Naive thymus-derived CD8-positive, alpha-beta T cell (primary cell): ENCODE measurements at places on chromosomes 3 and 15. TPM values are rescaled to one million over a fixed set of nuclear protein-coding genes. Genes with fewer than 3 reads are reported as not detected.

The HYPK gene
- 28.9 TPM for total RNA-seq

The MYZAP gene
- not detected for total RNA-seq

The SLC22A14 gene
- total RNA-seq, result not detected

The UCN2 gene
- not detected for total RNA-seq

The LRRN1 gene
- total RNA-seq, result 6.9 TPM

DNA sequence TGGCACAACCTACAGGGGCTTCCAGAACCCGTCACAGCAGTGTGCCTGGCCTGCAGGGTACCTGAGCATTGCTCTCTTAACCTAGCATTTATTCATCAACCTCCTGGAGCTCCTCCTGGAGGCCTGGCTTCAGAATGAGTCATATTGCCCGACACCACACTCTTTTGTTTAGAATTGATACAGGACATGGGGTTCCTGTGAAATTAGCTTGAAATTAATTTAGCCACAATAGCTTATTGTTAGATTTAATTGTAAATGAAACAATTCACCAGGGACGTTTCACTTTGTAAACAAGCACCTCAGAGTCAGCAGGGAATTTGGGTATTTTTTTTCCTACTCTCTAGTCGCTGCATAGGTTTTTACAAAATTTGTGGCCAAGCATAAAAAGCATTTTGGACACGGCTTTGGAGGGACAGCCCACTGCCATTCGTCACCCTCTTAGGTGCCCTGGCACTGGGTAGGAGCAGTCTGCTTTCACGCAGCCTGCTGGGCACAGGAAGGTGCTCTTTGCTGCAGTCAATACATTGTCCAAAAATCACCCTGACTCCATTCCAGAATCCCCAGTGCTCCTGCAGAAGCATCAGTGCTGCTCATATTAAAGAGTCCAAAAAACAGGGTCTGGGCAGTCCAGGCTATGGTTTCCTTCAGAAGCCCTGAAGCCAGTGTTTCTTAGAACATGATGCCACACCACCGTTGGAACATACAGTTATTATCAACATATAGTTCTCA is 60.8 kb upstream of the MEF2A start:
- DNase-seq, result no peak

DNA sequence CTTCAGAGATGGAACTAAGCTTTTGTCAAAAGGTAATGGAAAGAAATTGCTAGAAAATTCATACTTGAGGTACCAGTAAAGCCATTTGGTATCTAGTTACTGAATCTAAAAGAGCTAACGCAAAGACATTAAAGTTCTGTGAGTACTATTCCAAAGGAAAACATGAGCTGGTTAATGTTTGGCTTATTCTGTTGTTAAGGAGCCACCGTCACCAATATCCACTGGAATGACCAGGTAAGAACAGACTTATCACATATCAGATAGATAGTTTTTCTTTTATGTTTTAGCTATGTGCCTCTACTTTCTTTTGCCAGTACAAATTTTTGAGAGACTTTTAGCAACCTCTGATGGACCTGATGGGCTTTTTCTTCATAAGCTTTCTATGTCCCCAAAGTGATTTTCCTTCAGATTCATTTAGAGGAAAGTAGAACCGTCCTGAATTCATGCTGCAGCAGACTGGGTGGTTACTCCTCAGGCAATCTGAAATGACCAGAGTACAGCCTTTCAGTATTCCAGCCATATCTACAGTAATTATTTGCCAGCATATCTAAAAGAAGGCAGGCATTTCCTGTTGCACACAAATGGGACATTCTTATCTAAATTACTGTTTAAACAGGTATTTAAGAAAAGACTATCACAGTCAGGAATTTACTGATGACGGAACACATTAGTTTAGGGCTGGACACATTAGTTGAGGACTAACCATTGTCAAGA is 274.1 kb downstream of the MECOM start:
- no peak for DNase-seq

DNA sequence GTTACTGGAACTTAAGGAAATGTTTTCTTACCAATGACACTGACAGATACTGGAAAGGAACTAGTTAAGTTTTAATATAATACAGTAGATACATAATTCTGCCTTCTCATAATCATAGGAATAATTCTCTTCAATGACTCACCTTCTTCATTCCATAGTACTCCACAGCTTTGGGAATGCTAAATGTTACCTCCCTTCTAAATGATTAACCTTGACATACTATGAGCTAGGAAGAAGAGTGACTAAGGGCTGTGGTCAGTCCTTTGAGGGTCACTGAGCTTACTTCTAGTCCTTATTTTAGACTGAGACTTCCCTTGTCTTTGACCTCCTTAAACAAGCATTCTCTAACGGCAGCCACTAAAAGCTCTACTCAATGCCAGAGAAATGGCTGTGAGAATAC is 69.6 kb upstream of the PPIB start:
- no peak for DNase-seq

GRCh38 chr3:165259541-165260193 is 63.5 kb upstream of the SLITRK3 start:
- no peak for DNase-seq

DNA sequence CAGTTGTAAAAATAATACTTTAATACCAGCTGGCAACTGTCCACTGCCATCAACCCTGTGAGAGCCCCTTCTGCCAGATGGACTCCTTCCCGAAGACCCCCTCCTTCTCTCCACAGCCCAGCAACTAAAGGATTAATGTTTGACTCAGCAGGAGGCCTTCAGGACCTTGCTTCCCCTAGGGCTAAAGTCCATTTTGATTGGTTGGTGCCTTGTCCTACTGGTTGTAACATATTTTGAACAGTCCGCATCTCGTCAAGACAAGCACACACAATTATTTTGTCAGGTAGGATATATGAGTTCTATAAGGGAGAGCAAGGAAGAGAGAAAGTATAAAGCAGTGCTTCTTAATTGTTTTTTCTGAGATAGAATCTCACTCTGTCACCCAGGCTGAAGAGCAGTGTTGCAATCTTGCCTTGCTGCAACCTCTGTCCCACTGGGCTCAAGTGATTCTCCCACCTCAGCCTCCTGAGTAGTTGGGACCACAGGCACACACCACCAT is 18.6 kb downstream of the ACOX2 start:
- no peak for DNase-seq

DNA sequence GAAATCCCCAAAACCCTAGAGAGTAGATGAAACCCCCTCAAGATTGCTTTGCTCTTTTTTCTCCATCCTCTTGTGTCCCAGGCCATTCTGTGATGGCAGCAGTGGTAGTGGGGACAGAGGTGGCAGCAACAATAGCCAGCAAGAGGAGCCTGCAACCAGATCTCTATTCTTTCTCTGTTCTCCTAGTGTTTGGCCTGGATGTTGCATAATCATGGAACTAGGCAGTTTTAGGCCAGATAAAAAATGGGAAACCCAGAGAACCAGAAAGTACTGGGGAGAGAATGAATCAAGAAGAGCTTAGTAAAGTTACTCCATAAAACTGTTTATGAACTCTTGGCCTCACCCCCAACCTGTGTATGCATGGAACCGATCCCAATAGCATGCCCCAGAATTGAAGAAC is 52.3 kb downstream of the CTNNB1 start:
- no peak for DNase-seq

- DNase-seq, result no peak
Measured at GRCh38 chr3:119497820-119498185, 544 bp upstream of the TIMMDC1 start.

- DNase-seq, result no peak
Measured at GRCh38 chr3:76754247-76754646, 285.7 kb upstream of the ROBO2 start.

DNA sequence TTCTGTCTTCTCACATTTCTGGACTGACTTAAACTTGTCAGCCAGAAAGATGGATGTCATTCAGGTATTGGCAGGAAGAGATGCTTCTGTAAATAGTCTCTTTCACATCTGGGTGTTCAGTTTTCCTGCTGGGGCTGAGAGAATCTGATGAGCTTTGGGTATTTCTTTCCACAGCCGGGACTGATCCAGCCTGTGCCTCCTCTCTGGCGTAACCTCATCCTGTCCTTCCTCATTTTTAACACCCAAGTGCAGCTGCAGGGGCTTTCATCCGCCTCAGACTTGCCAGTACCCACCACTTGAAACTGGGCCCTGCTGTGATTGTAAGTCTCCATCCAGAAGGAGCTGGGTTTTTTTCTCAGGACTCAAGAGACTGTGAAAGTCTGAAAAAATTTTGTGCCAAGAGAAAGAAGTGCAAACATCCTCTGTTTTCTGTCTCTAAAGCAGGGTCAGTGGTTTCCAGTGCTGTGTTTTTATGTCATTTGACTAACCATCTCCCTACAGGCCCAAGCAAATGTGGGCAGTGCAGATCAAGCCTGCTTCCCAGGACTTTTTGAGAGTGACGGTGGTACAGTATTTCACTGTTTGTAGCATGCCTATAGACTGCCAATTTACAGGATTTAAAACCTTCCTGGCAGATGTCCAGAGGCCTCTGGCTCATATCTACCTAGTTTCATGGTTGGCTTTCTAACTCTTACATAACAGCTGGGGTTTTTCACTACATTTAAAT is 342.7 kb downstream of the PTPRG start:
- no peak for DNase-seq
